ENCODE measurements at places on chromosomes 12 and 14.

DNA sequence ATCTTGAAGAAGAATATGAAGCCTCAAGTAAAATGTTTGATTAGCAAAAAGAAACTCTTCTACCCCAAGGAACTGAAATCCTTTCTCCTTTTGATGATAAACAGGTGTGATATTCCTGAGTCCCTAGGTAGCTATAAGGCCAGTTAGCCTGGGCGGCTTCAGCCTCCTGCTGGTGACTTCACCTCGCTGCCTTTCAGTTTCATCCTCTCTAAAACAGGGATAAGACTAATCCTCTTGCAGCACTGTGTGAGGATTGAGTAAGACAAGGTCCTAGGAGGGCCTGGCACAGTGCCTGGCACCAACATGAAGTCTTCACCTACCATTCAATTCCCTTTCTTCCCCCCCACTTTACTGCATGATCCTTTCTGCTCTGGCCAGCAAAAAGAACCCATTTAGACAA is 42.1 kb downstream of the CIT start:
- peak; percentile 31 for DNase-seq

GRCh38 chr12:62537551-62537950 is 70.9 kb downstream of the MON2 start:
- peak; percentile 72 for DNase-seq

- DNase-seq, result no peak
These were observed 46.6 kb downstream of the ATF7 start for GRCh38 chr12:53579545-53579955.

GRCh38 chr12:52213564-52214420 is 19.3 kb upstream of the KRT7 start:
- DNase-seq, result peak; percentile 77

- no peak for DNase-seq
These were observed 49.4 kb upstream of the TMCC3 start for GRCh38 chr12:94699801-94700200.

- DNase-seq, result peak; percentile 97
These were observed 105.0 kb downstream of the PPP2R5E start for GRCh38 chr14:63438065-63438757.

- DNase-seq, result peak; percentile 92
These were observed at the start of gene ZDHHC17 for GRCh38 chr12:76763746-76764675. Gene ZDHHC17 (plus strand): TSS chr12:76764115. CDS start chr12:76764237, 122 bp downstream.

GRCh38 chr12:116878567-116879508 is 2.4 kb downstream of the HRK start:
- no peak for DNase-seq

DNA sequence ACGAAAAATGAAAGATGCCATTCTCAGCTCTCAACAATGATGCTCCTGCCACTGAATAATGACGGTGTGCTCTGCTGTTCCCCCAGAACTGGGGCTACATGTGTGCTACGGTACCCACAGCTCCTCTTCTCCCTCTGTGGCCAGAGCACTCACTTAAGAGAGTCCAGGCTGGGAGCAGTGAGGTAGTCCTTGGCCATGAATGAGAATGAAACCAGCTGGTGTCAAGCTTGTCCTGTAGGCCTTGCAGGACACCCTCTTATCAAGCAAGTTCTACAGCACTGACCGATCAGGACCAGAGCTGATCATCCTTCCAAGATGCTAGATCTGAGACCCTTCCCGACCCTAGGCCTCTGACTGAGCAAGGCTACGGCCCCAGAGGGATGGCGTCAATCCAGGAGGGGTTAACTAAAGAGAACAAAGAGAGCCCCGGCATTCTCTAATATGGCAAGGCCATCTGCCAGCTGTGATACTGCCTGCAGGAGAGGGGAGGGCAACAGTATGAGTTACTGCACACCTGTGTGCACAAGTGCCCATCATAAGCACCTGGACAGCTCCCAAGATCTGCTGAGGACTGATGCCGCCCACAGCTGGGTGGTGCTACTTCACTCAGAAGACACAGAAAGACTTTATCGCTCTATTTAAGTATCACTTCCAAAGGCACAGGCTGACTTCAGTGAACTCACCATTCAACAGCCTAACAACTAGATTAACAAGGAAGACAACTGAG is 30.5 kb downstream of the APPL2 start:
- no peak for DNase-seq
